Activated CD4-positive, alpha-beta T cell treated with anti-CD3 and anti-CD28 coated beads, Interleukin-2, amount 50 U/mL, for 1 hour (primary cell): ENCODE measurements at places on chromosomes 11 and 22.
A peak's percentile ranks its signal among the peaks of the same experiment; 100 is the strongest.

DNA sequence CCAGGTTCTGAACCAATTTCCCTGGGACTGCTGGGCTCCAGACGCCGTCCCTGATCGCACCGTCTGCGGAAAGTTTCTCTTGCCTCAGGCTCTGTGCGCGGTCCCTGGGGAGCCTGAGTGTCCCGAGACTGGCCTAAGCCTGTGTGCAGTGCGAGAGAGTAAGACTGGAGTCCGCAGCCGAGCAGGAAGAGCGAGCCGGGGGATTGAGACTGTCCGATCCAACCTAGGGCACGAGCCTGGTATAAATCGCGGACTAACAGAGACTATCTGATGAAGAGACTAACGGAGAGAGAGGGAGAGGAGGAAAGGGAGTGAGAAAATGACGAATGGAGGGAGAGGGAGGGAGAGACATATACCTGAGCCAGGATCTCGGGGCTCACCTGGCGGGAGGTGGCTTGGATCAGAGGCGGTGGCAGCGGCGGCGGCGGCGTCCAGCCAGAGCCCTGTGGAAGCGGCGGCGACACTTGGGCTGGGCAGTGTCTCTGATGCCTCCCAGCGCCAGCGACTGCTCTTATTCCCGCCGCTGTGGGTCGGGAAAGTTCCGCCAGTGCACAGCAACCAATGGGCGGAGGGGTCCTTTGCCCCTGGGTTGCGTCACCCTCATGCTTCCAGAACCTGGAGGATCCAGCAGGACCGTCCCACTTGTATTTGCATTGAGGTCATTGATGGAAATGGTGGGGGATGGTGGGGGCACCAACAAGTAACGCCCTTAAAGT, at the start of gene CALCA:
Gene CALCA, minus strand, starts transcription at position 487 of the 716 bp plus-strand sequence. CDS start 1,159 bp downstream, outside the sequence.
- DNase-seq, result no peak

- no peak for DNase-seq
Measured at GRCh38 chr22:35749808-35750207, 32.1 kb downstream of the APOL5 start.

DNA sequence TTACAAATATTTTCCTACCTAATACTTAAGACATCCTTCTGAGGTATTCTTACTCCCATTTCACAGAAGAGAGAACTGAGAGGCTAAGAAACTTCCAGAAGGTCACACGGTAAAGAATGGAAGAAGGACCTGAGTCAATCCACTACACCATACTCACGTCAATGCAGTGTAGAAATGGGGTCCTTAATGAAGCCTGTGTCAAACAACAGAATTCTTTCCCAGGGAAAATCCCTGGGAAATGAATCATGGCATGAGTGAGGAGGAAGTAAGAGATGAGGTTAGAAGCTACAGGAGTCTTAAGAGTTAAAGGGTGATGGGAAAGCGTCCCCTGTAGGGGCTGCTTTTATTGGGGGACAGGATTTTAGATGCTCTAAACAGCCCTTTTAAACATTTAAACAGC, 147.9 kb downstream of the C11orf91 start:
- DNase-seq, result no peak

DNA sequence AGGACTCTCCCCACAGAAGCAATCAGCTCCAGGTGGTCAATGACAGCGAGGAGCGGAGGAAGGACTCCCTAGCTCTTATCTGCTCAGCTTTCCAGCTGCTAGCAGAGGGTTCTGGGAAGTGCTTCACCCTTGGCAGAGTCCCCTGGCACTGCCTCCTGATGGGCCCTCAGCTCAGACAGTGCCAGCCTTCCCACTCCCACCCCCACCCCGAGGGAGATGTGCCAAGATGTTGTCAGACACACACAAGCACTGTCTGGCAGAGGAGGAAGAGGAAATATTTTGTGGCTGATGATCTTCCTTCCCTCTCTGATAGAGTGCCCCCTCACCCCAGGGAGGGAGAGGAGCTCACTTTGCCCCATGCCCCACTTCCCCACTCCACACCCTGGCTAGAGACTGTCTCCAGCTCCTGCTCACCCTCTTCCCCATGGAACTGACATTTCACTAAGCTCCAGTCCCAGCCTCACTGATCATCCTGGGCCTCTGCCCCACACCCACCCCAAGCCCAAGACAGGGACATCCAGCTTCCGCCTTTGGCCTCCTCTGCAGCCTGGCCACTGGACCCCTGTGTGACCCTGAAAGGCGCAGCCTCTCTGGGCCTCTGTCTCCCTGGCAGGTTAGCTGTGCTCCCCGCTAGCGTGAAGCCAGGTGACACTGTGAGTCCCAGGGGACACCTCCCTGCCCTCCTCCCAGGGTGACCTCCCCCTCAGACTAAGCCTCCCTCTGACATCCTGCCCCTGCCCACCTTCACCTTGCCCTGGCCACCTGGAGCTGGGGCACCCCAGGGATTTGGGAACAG, 44.5 kb downstream of the SLCO2B1 start:
- no peak for DNase-seq

GRCh38 chr11:123977731-123978347, at the start of gene OR10S1:
TSS of gene OR10S1 (minus strand) at chr11:123977781. CDS start at chr11:123977664, 117 bp downstream.
- DNase-seq, result no peak

DNA sequence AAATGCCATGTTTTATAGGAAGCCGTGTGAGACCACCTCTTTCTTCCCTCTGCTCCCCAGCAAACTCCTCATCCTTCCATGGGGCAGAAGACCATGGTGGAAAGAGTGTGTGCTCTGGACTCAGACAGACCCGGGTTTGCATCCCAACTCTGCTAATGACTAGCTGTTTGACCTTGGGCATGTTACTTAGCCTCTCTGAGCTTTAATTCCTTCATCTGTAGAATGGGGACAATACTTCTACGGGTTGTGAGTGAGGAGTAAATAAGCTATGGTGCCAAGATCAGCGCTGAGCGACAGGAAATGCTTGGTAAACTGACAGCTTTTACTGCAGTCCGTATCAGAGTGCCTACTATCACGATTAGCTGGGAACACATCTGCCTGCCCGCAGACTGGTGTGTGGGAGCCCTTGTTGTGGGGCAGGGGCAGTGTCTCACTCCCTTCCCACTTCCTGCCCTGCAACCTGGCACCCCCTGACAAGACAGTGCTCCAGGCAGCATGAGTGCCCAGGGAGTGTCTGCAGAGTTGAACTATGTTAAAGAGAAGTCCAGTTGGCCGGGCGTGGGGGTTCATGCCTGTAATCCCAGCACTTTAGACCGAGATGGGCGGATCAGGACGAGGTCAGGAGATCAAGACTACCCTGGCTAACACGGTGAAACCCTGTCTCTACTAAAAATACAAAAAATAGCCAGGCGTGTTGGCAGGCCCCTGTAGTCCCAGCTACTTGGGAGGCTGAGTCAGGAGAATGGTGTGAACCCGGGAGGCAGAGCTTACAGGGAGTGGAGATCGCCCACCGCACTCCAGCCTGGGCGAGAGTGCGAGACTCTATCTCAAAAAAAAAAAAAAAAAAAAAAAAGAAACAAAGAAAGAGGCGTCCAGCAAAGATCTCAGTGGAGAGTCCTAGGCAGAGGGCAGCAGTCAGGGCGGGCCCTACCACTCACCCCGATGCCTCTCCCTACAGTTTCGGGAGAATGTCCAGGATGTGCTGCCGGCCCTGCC, 2.2 kb downstream of the SEC14L2 start:
- DNase-seq, result no peak

DNA sequence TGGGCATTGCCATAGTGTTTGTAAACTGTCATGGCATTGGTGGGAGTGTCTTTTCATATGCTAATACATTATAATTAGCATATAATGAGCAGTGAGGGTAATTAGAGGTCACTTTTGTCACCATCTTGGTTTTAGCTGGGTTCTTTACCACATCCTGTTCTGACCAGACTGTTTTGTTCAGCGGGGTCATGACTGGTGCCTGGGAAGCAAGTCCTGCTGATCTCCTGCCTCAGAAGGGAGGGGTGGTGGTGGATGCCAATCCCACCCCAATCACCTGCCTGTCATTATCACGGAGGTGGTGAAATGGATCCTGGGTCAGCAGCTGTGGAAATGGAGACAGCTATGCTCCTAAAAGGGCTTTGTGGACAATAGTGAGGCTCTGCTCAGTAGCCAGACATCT, 31.2 kb downstream of the IL18 start:
- no peak for DNase-seq

DNA sequence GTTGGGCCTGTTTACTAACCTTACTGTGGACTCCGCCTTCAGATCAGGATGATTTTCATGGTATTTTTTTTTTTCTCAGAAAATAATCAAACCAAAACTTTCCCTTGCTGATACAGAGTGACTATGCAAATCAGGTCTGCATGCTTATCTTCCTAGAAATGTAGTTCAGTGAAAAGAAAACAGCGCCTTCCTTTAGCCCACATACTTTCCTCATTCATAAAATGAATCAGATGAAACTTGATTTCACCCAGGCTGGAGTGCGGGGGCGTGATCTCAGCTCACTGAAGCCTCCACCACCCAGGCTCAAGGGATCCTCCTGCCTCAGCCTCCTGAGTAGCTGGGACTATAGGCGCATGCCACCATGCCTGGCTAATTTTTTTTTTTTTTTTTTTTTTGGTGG, 26.0 kb downstream of the ZNRF3 start:
- DNase-seq, result no peak

DNA sequence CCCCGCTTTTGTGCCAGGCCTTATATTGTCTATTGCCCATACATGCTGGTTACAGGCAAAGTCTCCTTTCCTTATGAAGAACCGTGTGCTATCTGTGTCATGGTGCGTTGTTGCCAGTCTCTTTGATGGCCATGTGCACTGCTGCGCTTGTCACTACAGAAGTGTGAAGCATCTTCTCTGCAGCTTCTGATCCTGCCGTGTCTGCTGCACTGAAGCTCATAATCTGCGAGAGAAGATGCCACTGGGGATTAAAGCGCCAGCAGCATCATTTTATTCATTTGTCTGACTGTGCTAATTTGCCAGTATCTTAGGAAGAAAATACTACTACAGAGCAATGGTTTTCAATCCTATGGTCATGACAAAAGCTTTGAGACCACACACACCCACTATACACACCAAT, 330.1 kb downstream of the FAT3 start:
- no peak for DNase-seq

DNA sequence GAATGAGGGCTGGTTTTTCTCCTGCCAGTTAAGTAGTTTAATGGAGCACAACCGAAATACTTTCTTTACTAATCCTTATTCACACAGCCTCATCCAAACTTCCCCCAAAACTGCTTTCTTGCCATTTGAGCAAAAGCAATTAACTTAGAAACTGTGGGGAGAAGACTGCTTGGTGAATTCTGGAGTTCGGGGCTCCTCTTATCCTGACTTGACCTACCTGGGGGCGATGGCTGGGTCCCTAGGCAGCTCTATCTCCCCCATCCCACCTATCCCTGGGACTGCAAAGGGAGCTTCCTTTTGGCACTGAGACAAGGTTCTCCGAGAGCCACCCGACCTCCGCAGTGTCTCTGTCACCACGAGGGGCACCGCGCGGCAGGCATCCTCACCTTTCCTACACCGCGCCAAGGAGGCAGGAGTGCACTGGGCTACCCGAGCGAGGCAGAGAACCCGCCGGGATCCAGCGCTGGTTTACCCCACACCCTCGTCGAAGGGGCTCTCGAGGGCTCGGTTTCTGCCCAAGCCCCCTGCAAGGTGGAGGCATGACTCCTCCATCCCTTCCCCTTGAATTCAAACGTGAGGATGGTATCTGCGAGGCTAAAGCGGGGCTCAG, 759 bp downstream of the DESI1 start:
- DNase-seq, result peak; percentile 39

DNA sequence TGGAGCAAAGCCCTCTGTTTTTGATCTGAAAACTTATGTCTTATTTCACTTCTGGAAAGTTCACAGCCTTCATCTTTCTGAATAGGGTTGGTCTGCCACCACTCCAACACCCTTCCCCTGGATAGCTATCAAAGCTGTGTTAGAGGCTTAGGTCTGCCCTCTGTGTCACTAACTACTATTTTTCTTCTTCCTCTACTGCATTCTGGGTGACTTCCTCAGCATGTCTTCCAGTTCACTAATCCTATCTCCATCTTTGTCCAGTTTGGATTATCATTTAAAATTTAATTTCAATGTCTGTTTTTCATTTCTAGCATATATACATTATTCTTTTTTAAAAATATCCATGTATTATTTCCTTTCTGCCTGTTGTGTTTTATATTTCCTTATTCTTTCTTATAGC, 84.6 kb downstream of the ZNRF3 start:
- no peak for DNase-seq

- DNase-seq, result no peak
Measured at GRCh38 chr22:38451404-38451803, 3.6 kb downstream of the KCNJ4 start.

DNA sequence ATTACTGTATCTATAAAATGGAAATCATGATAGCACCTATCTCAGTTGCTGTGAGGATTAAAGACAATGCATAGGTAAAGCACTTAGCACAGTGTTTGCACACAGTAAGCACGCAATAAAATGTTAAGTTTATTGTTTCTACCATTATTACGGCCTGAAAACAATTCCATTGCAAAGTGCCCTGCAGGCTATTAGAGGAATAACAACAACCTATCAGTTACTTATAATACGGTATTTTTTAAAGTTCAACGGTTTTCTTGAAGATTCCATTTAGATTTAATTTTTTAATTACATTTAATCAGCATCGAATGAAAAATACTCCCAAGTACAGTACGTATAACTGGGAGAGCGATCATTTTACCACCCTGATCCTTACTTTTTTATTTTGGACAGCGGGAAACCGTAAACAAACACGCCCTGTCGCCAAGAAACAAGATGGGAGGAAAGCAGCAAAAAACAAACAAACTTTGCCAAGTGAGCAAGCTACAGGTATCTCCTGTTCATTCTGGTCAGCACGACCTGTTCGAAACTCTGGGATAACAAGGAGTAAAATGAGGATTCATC, 893 bp downstream of the SLC36A4 start:
- no peak for DNase-seq

DNA sequence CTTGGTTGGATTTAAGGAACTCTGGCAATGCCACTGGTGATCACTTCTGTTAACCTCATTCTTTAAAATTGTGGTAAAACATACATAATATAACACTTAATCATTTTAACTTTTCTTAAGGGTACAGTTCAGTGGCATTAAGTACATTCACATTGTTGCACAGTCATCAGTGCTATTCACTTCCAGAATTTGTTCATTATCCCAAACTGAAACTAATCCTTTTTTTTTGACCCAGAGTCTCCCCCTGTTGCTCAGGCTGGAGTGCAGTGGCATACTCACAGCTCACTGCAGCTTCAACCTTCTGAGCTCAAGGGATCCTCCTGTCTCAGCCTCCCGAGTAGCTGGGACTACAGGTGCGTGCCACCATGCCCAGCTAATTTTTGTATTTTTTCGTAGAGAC, 10.6 kb downstream of the ELF5 start:
- no peak for DNase-seq

DNA sequence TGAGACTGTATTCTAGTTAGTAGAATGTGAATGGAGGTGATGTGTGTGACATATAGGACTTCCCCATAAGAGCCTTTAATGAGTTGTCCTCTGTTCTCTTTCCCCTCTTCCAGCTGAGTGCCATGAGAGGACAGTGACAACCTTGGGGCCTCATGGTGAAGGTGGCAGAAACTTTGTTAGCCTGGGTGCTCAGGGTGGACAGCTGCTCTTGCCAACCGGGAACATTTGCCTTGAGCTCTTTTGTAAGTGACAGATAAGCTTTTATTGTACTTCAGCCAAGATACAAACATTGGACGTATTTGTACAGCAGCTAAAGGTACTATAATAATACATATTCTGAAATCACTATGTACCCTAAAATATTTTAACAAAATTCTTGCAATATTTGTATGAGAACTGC, 33.0 kb upstream of the PLET1 start:
- DNase-seq, result no peak

- peak; percentile 84 for DNase-seq
Measured at GRCh38 chr22:20569059-20570058, 61.9 kb downstream of the MED15 start.
